ENCODE measurements at places on chromosomes 3 and 15.

DNA sequence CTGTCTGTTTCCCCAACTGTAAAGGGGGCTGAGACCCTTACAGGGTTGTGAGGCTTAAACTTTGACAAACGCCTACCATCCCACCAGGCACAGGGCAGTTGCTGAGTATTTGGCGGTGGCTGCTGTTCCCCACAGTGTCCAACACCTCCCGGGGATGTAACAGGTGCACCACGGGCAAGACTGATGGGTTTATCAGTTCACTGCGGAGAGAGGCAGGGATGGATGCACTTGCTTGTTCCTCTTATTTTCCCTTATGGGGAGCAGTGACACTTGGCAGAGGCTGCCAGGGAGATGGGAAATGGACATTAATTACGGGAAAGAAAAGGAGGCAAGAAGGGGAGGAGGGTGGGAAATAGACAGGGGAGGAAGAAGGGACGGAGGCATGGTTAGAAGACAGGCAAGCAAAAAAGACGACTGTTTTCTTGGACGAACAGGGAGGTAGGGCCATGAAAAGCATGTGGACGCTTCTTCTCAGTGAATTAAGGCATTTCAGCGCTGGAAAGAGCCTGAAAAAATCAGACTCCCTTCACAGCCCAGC lies 16.6 kb upstream of the ADIPOQ start:
- DNase-seq = no peak

DNA sequence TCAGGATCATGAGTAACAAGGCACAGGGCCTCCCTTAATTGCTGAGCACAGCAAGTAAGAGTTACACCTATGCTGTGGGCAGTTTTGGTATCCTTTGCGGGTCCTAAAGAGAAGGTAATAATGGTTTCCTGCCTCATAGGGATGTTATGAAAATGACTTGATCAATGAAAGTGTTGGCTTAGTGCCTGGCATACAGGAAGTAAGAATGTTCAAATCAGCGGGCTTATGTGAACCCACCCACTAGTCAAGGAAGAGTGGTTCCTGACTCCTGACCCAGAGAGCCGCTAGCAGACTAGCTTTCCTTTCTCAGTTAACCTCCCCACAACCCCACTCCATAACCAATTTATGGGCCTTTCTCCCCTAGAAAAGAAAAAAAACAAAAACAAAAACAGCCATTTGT lies 5.2 kb upstream of the ADAMTS9 start:
- no peak for DNase-seq

DNA sequence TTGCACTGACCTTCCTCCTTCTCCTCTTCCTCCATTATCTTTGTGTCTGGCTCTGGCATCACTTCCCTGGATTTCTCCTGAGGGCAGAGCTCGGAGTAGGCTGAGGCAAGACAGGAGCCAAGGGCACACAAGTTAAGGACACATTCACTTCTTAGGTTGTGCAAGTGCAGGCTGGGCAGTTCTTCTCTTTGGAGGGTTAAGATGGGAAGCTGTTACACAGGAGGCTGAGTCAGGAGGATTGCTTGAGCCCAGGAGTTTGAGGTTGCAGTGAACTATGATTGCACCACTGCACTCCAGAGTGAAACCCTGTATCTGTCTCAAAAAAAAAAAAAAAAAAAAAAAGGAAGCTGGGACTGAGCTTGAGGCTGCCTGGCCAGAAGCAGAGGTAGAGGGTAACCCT lies 176.2 kb upstream of the ANKRD28 start:
- no peak for DNase-seq

- DNase-seq = no peak
These were observed 50.7 kb downstream of the TIGIT start for GRCh38 chr3:114344492-114344891.

- no peak for DNase-seq
These were observed 126.2 kb downstream of the ASB7 start for GRCh38 chr15:100728371-100729201.
